ENCODE measurements at places on chromosomes 4 and X.

GRCh38 chrX:57134702-57135101 is 2.5 kb downstream of the SPIN2A start:
- no peak for DNase-seq

- no peak for DNase-seq
Observed at GRCh38 chrX:17298564-17298963, 76.4 kb upstream of the NHS start.

DNA sequence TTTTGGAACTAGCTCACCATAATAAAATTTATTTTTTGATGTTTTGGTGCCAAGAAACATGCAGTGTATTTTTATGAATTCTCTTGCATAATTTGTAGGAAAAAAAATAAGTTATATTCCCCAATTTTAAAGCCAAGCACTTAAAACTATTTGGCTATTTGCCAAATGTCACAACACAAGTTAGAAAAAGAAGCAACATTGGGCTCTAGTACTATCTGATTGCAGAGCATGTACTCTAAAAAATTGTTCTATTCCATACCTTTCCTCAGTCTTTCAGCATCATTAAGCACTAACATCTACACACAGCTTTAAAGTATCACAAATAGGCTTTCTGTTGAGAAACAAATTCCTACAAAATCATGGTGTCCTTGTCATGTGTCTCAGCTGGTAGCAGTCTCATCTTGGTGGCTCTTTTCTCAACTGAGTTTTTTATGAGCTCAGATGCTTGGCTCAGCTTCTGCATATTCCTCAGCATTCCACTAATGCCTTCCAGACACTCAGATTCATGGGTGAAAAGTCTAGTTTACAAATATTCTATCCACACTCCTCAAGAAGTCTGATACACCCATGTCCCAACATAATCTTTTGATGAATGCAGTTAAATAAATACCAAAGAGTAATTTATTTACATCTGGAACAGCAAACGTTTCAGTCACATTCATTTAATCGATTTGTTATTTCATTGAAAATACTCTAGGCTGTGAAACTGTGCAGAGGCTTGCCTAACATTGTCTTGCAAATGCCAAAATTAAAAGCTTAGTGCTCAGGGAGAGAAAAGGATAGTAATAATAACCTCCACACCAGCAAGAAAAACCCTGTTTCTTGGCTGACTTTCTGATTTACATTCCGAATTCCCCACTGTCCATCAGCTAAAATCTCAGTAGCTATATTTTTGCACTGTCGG is 2209.9 kb downstream of the PCDH7 start:
- no peak for DNase-seq

DNA sequence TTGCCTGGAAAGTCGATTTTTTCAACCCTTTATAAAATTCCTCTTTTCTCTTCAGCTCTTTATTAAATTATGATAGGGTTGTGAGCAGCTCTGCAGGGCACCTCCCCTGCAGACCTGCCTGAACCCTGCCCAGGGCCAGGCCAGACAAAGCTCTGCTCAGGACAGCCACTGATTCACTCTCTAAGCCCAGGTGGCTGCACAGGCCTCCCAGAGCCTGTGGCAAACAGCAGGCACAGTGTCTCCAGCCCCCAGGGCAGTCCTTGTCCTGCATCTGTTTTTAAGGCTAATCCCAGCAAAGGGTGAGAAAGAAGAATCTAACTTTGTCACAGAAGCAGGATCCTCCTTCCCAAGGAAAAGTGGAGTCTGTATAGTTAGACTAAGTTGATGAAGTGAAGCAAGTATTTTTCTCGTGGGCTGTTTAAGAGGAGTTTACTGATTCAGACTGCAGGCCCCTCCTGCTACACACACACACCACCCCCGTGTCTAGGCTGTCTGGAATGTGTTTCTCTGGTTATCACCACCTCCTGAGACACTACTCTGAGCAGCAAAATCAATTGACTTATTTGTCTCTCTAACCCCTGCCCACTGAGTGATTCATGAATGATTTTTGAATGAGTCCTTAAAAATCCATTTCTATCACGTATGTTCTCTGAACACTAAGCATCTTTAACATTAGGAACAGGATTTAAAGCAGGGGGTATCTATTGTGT is 101.7 kb downstream of the CHIC2 start:
- no peak for DNase-seq

DNA sequence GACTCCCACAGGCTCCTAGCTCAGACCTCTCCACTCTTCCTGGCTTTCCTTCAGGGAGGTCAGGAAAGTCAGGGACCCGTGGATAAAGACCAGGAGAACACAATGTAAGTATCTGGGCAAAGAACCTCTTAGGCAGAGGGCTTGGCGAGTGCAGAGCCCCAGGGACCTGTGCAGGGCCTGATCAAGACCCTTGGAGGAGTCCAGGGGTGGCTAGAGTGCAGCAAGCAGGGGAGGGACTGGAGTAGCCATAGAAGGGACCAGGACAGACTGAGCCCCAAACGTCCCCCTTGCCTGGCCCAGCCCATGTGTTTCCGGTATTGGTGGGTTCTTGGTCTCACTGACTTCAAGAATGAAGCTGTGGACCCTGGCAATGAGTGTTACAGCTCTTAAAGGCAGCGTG is 5.9 kb upstream of the TNIP2 start:
- DNase-seq, result no peak

Data from left ventricle myocardium superior (tissue), 1 donor.